ENCODE measurements at places on chromosomes 2 and 18. TPM values are rescaled to one million over a fixed set of nuclear protein-coding genes. Genes with fewer than 3 reads are reported as not detected.

The LINC00305 gene
- not detected for polyA plus RNA-seq

The SPAST gene
- 11.2 TPM for polyA plus RNA-seq

The PTPN18 gene
- polyA plus RNA-seq: 66.1 TPM

The SLC5A6 gene
- polyA plus RNA-seq: 21.7 TPM

The CCDC121 gene
- 1.2 TPM for polyA plus RNA-seq

The PTRHD1 gene
- polyA plus RNA-seq: 52.1 TPM

The PLB1 gene
- 0.88 TPM for polyA plus RNA-seq

The ARMC9 gene
- 0.50 TPM for polyA plus RNA-seq

The CNRIP1 gene
- polyA plus RNA-seq: not detected

The EGR4 gene
- not detected for polyA plus RNA-seq

Measured in CD4-positive, alpha-beta memory T cell (primary cell).